ENCODE measurements at places on chromosomes 13 and 19.
A peak's percentile ranks its signal among the peaks of the same experiment; 100 is the strongest.

GRCh38 chr19:16233836-16234551, 36.3 kb downstream of the AP1M1 start:
- peak overlapping the region; percentile 91 for H3K27ac ChIP-seq
- H3K36me3 ChIP-seq = peaks cover 54% of the 10 kb centered on the region
- H3K4me3 ChIP-seq = peak overlapping the region; percentile 34
- no peaks in the 10 kb centered on the region for H3K27me3 ChIP-seq
- peaks cover 54% of the 10 kb centered on the region for H3K4me1 ChIP-seq

GRCh38 chr19:16420781-16421386, 50.9 kb downstream of the EPS15L1 start:
- H3K4me1 ChIP-seq = peaks cover 11% of the 10 kb centered on the region
- no peak for DNase-seq
- peaks cover 33% of the 10 kb centered on the region for H3K36me3 ChIP-seq
- no peak overlapping the region for H3K4me3 ChIP-seq

DNA sequence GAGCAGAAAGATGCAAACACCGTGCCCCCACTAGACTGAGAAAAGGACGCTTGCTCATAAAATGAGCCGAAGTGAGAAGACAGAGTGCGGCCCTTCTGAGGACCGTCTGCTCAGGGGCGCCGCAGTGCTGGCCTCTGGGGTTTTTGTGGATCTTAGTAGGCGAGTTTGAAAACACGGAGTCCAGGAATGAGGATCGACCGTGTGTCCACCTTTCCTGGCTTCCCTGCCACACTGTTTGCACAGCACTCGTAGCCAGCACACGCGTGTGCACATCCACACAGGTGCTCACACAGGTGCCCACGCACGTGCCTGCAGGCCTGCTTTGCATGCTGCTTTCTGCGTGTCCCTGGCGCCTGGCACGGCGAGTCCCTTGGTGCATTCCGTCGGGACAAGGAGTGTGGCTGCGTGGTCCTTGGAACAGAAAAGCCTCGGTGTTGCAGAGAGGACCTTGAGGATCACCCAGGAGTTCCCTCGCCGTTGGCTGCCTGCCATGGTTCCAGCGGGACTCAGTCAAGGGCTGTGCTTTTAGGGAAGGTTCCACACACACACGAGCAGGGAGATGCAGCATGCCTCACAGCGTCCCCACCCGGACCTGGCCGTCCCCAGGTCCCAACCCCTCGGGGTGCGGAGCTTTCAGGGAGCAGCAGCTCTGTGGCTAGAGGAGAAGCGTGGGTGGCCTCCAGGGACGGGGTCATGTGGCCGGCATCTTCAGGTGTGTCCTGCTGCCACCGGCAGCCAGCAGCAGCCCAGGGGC, 10.1 kb upstream of the ZNF554 start:
- H3K27me3 ChIP-seq = no peaks in the 10 kb centered on the region
- DNase-seq = no peak
- H3K27ac ChIP-seq = no peak overlapping the region
- no peaks in the 10 kb centered on the region for H3K4me1 ChIP-seq

DNA sequence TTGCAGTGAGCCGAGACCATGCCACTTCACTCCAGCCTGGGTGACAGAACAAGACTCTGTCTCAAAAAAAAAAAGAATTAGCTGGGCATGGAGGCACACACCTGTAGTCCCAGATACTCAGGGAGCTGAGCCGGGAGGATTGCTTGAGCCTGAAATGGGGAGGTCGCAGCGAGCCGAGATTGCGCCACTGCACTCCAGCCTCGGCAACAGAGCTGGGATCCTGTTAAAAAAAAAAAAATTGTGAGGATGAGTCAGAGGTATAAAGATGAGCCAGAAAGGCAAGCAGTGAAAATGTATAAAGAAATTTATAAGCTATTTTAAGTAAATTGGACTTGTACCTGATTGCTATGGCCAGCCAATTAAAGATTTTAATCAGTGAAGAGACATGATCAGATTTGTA, 21.1 kb downstream of the KBTBD6 start:
- no peaks in the 10 kb centered on the region for H3K4me1 ChIP-seq
- H3K4me3 ChIP-seq = no peak overlapping the region
- no peak overlapping the region for H3K27ac ChIP-seq
- DNase-seq = no peak

- no peaks in the 10 kb centered on the region for H3K4me1 ChIP-seq
- H3K4me3 ChIP-seq = no peak overlapping the region
Observed at GRCh38 chr19:31595521-31595920, 246.3 kb upstream of the TSHZ3 start.

- peaks cover 26% of the 10 kb centered on the region for H3K4me1 ChIP-seq
- DNase-seq = peak; percentile 59
- peaks cover 2% of the 10 kb centered on the region for H3K36me3 ChIP-seq
- H3K27ac ChIP-seq = no peak overlapping the region
- H3K27me3 ChIP-seq = peaks cover 7% of the 10 kb centered on the region
Observed at GRCh38 chr19:2391118-2391725, 31.2 kb downstream of the TMPRSS9 start.

GRCh38 chr19:19871932-19872331, 6.2 kb downstream of the ZNF253 start:
- peaks cover 77% of the 10 kb centered on the region for H3K36me3 ChIP-seq
- H3K4me1 ChIP-seq = peaks cover 38% of the 10 kb centered on the region
- H3K27ac ChIP-seq = no peak overlapping the region
- DNase-seq = no peak
- H3K4me3 ChIP-seq = no peak overlapping the region

- H3K4me1 ChIP-seq = peaks cover 4% of the 10 kb centered on the region
- no peaks in the 10 kb centered on the region for H3K27me3 ChIP-seq
- peaks cover 29% of the 10 kb centered on the region for H3K36me3 ChIP-seq
- H3K4me3 ChIP-seq = no peak overlapping the region
Observed at GRCh38 chr13:19720039-19720438, 62.7 kb downstream of the PSPC1 start.

- peak overlapping the region; percentile 57 for H3K4me3 ChIP-seq
- peaks cover 26% of the 10 kb centered on the region for H3K27me3 ChIP-seq
- DNase-seq = peak; percentile 75
- peaks cover 16% of the 10 kb centered on the region for H3K4me1 ChIP-seq
Observed at GRCh38 chr19:54418030-54418929, 3.0 kb downstream of the TTYH1 start.

- peaks cover 51% of the 10 kb centered on the region for H3K36me3 ChIP-seq
- H3K4me1 ChIP-seq = peaks cover 28% of the 10 kb centered on the region
- H3K4me3 ChIP-seq = no peak overlapping the region
- no peaks in the 10 kb centered on the region for H3K27me3 ChIP-seq
- no peak overlapping the region for H3K27ac ChIP-seq
- DNase-seq = no peak
Observed at GRCh38 chr19:49862391-49863253, 4.8 kb downstream of the PNKP start.

- no peak overlapping the region for H3K4me3 ChIP-seq
- H3K27ac ChIP-seq = no peak overlapping the region
- peaks cover 26% of the 10 kb centered on the region for H3K27me3 ChIP-seq
- H3K36me3 ChIP-seq = no peaks in the 10 kb centered on the region
- H3K4me1 ChIP-seq = no peaks in the 10 kb centered on the region
Observed at GRCh38 chr19:51071095-51071405, 6.2 kb upstream of the KLK13 start.

DNA sequence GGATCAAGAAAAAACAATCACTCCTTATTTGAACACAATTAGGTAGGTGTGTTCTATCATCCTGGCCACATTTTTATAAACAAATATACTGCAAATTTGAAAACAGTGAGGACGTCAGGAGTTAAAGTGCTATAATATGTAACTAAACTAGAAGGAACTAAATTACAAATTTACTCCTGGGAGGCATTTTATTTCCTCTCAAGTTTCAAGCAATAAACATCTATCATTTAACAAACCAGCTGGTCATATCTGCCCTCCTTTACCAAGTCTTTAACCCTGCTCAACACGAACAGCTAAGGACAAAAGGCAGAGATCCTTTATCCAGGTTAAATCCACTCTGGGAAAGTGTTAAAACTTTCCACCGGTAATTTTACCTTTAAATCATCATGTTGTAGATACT, 26.5 kb downstream of the ANKRD10 start:
- H3K27ac ChIP-seq = no peak overlapping the region
- H3K4me1 ChIP-seq = peaks cover 15% of the 10 kb centered on the region
- H3K36me3 ChIP-seq = peaks cover 14% of the 10 kb centered on the region
- H3K27me3 ChIP-seq = no peaks in the 10 kb centered on the region
- H3K4me3 ChIP-seq = no peak overlapping the region
- DNase-seq = no peak

DNA sequence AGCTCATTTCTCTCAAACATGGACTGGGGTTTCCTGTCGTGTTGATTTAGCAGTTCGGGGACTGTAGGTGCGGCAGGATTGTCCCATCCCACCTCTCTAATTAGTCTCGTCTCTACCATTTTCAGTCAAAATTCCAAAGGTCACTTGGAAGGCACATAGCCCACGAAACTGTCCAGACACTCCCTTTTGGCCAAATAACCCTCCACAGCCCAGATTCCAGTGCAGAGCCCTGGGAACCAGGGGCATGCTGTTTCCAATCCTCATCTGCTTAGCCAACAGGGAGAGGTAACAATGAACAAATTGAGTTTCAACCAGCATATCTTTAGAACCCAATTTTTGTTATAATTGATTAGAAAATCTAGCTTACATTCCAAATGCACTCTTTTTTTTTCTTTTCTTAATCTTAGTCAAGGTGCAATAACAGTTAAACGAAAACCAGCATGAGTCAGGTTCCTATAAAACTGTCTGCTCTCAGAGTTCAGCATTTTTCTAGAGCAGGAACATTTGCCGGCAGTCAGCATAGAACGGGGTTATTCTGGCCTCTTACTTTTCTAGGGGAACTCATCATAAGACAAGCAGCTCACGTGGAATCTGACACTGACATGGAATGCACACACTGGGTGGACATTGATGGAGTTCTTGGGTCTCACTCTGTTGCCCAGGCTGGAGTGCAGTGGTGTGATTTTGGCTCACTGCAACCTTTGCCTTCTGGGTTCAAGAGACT, 14.4 kb upstream of the CEBPA start:
- no peaks in the 10 kb centered on the region for H3K4me1 ChIP-seq
- peaks cover 5% of the 10 kb centered on the region for H3K27me3 ChIP-seq
- H3K4me3 ChIP-seq = no peak overlapping the region
- DNase-seq = no peak
- no peak overlapping the region for H3K27ac ChIP-seq

DNA sequence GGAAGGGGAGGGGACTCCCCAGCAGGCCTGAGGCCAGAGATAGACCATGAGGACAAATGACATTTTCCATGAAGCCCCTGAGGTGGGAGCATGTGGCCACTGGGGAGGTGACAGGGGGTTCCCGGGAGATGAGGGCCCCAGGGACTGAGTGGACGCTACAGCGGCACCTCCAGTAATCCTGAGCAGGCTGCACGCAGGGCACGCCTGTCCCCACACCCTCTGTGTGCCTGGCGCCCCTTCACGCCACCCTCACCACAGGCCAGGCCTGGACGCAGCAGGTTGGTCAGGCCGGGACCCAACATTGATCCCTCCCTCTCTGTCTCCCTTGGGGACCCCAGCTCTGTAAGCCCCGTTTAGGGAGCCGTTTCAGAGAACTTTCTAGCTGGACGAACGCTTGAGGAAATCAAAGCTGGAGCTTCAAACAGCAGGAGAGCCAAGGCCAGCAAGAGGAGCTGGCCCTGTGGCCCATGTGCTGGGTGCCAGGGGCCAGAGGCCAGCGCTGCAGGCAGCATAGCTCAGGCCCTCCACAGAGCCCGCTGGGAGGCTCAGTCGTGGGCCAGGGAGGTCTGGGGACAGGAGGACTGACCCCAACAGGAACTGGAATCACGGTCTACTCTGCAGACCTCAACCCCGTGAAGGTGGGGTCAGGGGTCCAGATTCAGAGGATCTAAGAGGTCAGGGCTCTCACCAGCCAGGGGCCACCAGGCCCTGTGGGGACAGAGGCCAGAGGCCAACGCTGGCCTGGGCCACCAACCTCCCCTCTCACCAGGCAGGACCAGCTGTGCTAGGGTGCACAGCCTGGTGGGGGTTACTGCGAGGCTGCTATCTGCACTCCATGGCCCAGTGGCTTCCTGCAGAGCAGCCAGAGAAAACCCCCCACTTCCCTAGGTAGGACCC, 14.6 kb downstream of the LSM4 start:
- DNase-seq = no peak
- H3K36me3 ChIP-seq = peaks cover 75% of the 10 kb centered on the region
- no peaks in the 10 kb centered on the region for H3K27me3 ChIP-seq
- H3K4me1 ChIP-seq = peaks cover 56% of the 10 kb centered on the region
- no peak overlapping the region for H3K27ac ChIP-seq

GRCh38 chr13:97544031-97544765, 110.2 kb downstream of the RAP2A start:
- DNase-seq = no peak
- H3K4me1 ChIP-seq = no peaks in the 10 kb centered on the region

DNA sequence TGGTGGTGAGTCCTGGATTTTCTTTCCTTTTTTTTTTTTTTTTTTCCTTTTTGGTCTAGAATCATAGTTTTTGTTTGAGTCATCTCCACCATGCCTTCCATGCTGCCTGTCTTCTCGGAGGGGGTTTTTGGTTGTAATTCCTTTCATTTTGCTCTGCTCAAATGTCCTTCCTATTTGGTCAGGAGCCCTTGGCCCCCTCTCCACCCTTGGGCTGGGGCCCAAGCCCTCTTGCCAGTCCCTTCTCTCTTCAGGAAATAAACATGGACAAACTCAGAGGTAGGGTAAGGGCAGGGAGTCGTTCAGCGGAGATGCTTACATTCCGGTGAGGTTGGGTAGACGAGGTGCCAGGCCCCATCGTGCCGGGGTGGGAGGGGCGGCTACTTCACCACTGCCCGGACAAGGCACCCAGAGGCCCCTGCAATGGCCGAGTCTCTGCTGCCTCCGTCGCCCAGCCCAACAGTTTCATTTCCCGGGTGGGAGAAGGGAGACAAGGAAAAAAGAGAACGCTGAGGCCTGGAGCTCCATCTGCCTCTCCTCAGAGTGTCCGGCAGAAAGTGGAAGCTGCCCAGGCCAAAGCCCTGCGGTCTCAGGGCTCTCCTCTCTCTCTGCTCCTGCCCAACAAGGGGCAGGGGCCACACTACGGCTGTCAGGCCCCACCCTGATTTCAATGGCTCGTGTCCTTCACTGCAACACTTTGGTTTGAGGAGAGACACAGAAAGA, 12.7 kb downstream of the ZNF574 start:
- H3K27ac ChIP-seq = peak overlapping the region; percentile 61
- peaks cover 2% of the 10 kb centered on the region for H3K36me3 ChIP-seq
- H3K4me1 ChIP-seq = peaks cover 41% of the 10 kb centered on the region

DNA sequence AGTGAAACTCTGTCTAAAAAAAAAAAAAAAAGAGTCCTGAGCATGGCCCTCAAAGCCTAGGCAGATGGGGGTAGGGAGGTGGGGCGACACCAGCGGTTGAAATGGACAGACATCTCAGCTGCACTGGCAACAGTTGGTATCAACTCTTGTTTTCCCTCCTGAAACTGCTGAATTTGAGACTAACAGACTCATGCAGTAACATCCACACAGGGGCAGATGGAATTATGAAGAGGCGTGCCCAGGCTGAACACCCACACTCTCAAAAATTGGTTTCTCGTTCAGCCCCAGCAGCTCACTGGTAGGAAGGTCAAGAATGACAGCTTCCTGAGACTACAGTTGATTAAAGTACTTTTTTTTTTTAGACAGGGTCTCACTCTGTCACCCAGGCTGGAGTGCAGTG, 24.1 kb downstream of the PBX4 start:
- H3K27ac ChIP-seq = peak overlapping the region; percentile 28
- DNase-seq = no peak
- H3K4me3 ChIP-seq = no peak overlapping the region
- H3K27me3 ChIP-seq = no peaks in the 10 kb centered on the region
- H3K4me1 ChIP-seq = peaks cover 81% of the 10 kb centered on the region
- H3K36me3 ChIP-seq = peaks cover 63% of the 10 kb centered on the region

GRCh38 chr13:69274231-69274630, 833.4 kb upstream of the ATXN8OS start:
- DNase-seq = no peak
- H3K4me1 ChIP-seq = no peaks in the 10 kb centered on the region
- H3K36me3 ChIP-seq = no peaks in the 10 kb centered on the region
- no peak overlapping the region for H3K27ac ChIP-seq

Data from activated CD8-positive, alpha-beta T cell treated with anti-CD3 and anti-CD28 coated beads, Interleukin-2, amount 10 ng/mL, durations not matched to agents 7 days and 5 days (primary cell).